ENCODE measurements at places on chromosomes 11 and 22.

DNA sequence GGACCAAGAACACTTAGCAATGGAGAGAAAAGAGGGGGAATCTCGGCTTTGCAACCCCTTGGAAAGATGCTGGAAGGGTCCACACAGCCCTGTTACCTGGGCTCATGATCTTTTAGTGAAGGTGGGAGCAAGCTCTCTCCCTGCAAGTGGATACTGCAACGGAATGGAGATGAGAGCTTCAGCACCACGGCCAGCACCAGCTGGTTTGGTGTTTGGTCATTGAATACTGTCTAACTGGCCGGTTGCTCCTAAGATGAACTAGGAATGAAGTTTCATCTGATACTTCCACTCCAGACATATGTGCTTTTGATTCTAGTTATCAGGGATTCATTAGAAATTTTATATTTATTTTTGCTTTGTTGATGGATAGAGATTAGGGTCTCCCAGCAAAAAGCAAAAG, 16.3 kb downstream of the HTR3A start:
- no peak for DNase-seq

GRCh38 chr22:21865041-21865440, 2.4 kb downstream of the MAPK1 start:
- no peak for DNase-seq

DNA sequence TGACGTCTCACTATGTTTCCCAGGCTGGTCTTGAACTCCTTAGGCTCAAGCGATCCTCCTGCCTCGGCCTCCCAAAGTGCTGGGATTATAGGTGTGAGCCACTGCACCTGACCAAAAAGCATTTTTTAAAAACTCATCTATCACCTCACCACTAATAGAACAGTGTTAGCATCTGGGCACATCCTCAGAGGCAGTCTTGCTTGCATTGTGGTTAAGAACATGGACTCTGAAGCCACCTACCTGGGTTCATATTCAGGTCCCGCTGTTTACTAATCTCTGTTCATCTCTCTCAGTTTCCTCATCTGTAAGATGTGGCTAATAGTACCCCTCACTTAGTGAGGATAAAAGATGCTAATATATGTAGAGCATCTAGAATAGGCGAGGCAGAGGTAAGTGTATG, 90.6 kb downstream of the PACS1 start:
- no peak for DNase-seq

GRCh38 chr22:49368976-49369725, 458.5 kb downstream of the BRD1 start:
- DNase-seq = no peak

GRCh38 chr11:102241026-102241425, 76.3 kb upstream of the BIRC3 start:
- no peak for DNase-seq

GRCh38 chr11:98589967-98590366, 430.8 kb upstream of the CNTN5 start:
- DNase-seq = no peak

DNA sequence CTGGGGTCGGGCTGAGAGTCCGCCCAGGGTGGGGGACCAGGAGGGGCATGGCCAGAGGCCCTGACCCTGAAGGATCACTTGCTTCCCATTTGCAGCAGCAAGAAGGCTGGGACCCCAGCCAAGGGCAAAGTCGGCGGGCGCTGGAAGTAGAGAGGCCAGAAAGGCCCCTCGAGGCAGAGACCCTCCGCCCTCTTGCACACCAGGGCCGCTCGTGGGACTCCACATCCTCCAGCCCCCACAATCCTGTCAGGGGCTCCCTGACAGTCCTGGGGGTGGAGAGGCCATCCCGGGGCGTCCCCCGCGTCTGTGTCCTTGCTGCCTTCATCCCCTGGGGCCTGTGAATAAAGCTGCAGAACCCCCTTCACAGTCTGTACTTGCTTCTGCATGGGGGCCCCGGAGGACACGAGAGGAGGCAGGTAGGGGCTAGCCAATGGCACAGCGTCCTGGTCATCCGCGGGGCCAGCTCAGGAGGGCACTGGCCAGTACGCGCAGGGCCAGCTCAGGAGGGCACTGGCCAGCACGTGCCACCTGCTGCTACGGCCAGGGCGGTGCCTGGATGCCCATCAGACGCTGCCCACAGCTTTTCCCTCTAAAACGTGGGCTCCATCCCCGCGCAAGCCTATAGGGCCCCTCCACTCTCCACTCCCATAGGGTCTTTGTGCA, 8.7 kb upstream of the MRPL23 start:
- no peak for DNase-seq

DNA sequence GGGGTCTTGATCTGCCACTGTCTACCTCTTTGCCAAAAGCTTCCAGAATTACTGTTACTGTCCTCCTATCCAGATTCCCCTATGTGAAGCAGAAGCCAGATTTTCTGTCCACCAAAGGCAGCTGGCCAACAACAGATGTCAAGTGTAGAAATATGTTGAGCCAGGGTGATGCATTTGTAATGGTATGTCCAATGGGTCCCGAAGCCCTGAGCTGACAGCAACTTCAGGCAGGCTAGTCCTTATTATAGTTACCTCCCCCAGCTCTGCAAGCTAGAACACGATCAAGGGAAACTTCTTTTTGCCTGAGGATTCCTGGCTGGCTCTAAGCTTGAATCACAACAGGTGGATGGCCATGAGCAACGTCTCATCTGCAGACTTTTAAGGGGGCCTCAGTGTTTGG, 10.2 kb downstream of the PAMR1 start:
- DNase-seq = no peak

GRCh38 chr22:48353116-48353947, 1474.3 kb downstream of the BRD1 start:
- no peak for DNase-seq

- DNase-seq = no peak
These were observed 213.6 kb downstream of the LRRC4C start for GRCh38 chr11:41245704-41246398.

GRCh38 chr11:75597636-75598035, 35.6 kb downstream of the SERPINH1 start:
- DNase-seq = no peak

DNA sequence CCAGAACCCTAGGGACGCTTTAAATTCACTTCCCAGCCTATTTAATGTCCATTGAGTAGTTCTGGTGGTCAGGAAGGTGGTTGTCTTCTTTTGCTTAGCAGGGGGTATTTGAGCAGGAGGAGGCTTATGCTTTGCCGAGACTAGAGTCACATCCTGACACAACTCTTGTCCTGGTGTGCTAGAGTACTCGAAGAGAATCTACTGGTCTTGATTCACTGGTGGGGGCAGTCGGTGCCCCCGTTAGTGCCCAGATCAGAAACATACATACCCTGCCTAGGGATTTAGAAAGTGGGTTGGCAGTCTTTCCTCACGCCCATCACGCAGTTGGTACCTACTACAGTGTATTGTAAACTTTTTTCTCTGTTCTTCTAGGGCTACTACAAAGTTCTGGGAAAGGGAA, 2.7 kb downstream of the RPL27A start:
- no peak for DNase-seq

DNA sequence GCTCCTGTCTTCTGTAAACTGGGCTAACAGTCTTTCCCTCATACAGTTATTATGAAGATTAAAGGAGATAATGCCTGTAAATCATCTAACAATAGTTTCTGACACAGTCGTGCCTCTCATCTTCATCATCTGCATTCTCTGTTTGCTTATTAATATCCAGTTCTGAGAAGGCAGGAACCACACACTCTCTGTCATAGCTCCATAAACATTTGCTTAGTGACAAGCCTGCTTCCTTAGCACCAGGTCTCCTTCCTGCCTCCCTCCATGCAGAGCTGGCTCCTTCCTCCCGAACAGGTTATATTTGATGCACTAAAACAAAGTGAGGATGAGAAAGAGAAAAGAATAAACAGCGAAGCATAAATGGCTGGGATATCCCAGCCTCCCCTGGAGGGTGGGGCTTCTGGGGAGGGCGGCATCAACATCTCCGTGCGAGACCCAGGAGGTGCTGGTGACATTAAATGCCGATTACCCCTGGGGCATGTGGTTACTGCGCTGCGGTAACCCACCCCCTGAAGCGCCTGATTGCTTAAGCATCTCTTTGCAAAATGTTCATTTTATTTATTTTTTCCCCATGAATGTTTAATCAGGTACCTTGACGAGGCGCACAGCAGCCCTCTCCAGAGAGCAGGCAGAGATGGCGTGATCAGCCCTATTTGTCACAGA, 404.9 kb downstream of the NXPE2 start:
- DNase-seq = no peak

DNA sequence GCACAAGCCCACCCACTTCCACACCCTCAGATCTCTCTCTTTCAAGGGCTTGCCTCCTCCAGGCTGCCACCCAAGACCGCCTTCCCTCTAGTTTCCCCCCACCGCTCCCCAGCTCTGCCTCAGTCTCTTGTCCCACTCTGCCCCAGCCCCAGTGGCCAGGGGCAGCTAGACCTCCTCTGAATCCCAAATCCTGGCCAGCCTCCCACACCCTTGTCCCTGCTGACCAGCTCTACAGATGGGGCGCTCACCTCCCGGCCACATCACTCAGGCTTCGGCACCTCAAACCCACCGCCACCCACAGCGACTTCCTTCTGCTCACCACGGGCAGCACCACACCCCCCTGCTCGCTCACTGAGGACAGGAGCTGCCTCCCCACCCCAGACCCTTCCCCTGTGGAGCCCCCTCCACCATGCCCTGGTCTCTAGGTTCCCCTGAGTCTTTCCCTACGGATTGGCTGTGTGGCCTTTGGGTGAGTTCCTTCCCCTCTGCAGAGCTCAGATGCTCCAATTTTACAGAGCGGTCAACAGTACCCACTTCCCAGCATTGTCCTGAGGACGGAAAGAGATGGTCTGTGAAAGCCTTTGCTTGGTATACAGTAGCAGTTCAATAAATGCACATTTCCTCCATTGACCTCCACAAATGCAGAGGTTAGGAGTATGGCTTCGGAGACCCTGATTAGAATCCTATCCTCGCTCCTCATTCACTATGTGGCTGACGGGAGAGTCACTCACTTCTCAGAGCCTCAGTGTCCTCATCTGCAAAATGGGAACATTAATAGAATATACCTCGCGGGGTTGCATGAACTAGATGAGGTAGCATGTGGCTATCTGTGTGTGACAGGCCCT, 11.5 kb upstream of the SPI1 start:
- no peak for DNase-seq

DNA sequence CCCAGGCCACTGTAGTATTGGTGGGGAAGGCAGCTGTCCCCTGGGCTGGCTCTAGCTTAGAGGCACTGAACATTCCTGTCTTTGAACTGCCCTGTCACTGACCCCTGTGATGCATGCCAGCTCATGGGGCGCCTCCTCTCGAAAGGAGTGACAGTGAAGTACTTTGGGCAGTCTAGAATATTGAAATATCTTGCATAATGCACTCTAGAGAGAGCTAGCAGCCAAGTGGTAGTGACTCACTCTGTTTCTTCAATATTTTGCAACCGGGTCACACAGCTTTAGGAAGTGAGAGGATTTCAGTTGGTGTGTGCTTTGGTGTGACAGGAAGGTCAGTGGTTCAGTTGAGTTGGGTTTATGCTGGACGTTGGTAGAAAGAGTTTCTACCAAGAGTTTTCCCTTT, 35.5 kb upstream of the ST14 start:
- no peak for DNase-seq

DNA sequence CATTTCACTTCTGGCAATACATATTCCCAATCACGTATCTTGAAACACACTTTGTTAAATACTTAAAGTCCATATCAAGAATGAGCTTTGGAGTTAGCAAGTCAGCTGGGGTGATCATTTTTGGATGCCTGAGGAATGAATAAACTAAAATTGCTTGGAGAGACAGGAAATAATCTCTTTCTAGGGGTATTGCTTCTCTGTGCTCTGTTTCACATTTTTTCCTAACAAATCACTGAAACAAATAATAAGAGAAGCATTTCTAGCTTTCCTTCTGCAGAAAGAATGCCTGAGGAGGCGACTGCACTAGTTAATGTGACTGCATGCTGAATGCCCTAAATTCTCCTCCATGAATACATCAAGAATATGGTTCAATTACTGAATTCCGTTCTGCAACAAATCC, 541.4 kb upstream of the CCDC90B start:
- no peak for DNase-seq

DNA sequence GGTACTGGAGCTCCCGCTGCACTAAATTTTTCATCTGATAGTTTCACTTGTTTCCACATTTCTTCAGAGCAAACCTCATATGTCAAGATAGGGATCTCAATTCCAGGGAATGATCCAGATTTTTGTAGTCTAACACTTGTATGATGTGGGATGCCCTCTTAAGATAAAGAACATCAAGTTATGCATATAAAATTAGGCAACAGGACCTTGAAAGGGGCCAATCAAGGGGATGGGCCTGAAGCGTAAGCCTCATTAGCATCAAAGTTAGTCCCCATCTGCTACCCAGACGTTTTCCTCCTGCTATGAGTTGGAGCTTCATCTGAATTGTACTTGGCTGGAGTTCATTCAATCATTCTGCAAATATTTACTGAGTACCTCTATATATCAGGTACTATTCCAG, 17.5 kb downstream of the PDGFD start:
- DNase-seq = no peak

DNA sequence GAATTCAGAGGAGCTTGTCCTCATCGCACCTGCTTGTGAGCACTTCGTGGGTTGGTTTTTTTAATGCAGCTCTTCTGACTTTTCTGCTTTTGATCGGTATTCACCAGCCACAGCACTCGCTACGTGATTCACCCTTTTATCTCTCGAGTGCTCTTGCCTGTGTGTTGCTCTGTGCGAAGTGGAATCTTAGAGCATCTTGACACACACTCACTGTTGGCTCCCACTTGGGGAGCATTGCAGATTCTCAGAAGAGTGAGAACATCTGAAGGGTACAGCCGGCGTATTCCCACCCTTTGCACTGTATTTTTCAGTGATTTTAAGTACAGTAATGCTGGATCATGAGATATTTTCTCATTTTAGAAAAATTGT, 10.9 kb downstream of the TNNT3 start:
- no peak for DNase-seq

GRCh38 chr22:40728731-40729189, 49.5 kb downstream of the MCHR1 start:
- DNase-seq = peak; percentile 53

- DNase-seq = no peak
These were observed 55.3 kb downstream of the TRMU start for GRCh38 chr22:46390652-46391301.

GRCh38 chr22:47367107-47367690, 604.7 kb downstream of the TBC1D22A start:
- no peak for DNase-seq

DNA sequence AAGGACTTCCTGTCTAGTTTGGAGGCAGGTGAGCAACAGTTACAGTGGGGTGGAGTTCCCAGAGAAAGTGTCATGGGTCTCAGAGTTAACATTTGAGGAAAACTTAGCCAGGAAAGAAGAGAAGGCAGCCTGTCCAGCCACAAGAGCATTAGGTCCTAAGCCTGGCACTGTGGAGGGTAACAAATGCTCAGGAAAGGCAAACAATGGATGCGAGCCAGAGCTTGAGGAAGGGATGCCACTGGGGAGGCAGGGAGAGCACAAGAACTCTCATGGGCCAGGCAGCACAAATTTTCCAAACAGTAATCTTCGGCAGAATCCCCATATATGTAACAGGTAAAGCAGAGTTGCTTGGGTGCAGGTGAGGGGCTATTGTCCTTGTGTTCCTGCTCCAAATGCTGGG, 8.0 kb upstream of the SERPIND1 start:
- no peak for DNase-seq

GRCh38 chr22:29475550-29475949, 4.5 kb upstream of the NEFH start:
- DNase-seq = no peak

GRCh38 chr11:6197466-6198200, 1.4 kb upstream of the OR52W1 start:
- DNase-seq = no peak

Measured in effector memory CD4-positive, alpha-beta T cell (primary cell).